ENCODE measurements at places on chromosomes 4 and X.

GRCh38 chrX:113551919-113552318, 711.3 kb upstream of the AMOT start:
- H3K36me3 ChIP-seq: no peaks in the 10 kb centered on the region
- no peaks in the 10 kb centered on the region for H3K27me3 ChIP-seq
- no peak for DNase-seq
- H3K4me1 ChIP-seq: no peaks in the 10 kb centered on the region
- H3K4me3 ChIP-seq: no peak overlapping the region

DNA sequence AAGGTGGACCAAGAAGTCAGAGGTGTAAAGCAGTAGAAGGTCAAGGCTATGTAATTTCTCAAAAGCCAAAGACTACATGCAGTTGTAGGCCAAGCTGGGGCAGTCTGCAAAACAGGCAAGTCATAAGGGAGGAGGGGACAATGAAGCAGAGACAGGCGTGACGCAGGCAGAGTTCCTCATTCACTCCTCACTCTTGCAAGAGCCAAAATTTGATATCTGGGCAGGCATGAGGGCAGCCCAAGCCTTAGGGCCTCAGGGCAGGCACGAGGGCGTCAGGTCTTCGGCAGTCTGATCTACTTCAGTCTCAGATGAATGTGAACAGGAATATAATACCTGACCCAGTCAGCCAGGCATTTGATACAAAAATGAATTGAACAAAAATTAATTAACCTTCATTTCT, 86.4 kb upstream of the AGA start:
- no peaks in the 10 kb centered on the region for H3K36me3 ChIP-seq
- H3K27ac ChIP-seq: no peak overlapping the region
- no peaks in the 10 kb centered on the region for H3K4me1 ChIP-seq
- no peak for DNase-seq
- H3K27me3 ChIP-seq: no peaks in the 10 kb centered on the region

DNA sequence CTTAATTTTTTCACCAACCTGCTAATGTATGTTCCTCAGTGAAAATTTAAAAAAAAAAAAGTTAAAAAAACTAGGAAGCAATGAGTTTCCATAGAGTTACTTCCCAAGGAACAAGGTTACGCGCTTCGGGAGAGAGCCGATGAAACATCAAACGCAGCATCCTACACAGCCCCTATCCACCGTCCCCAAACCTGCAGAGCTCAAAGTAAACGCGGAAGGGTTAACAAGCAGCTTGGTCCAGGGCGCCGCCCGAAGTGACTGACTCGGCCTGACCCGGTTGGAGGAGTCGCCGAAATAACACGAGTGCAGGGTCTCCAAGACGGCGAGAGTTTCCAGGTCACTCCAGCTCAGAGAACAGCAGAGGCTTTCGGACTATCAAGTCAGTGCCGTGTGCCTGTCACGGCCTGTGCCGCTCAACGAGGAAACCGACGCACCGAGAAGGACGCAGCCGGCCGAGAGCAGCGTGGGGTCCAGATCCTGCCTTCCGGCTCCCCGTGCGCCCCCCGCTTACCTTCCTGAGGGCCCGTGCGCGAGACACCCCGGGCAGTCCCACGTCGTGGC, 512 bp downstream of the NOP14 start:
- H3K4me1 ChIP-seq: peaks cover 22% of the 10 kb centered on the region
- peak overlapping the region; percentile 98 for H3K4me3 ChIP-seq
- H3K27ac ChIP-seq: peak overlapping the region; percentile 84

- no peak overlapping the region for H3K27ac ChIP-seq
- no peaks in the 10 kb centered on the region for H3K4me1 ChIP-seq
- no peaks in the 10 kb centered on the region for H3K27me3 ChIP-seq
- no peak for DNase-seq
These were observed 110.9 kb downstream of the HDAC8 start for GRCh38 chrX:72461766-72462165.

DNA sequence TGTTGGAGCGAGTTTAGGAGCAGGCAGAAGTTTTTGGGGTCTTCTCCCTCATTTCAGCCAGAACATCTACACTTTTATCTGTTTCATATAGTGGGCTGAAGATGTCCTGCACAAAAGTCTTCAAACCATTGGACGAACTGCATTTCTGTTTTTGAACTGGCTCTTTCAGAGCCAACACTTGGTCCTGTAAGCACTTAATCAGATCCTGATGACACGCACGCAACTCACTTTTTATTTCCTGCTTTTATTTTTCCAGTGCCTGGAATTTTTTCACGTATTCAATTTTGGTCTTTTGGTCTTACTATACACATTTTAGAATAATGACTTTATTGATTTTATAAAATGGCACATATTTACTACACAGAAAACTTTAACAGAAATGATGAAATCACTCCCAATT, 40.2 kb upstream of the NKX3-2 start:
- H3K4me3 ChIP-seq: no peak overlapping the region
- H3K36me3 ChIP-seq: peaks cover 47% of the 10 kb centered on the region
- no peaks in the 10 kb centered on the region for H3K27me3 ChIP-seq
- no peaks in the 10 kb centered on the region for H3K4me1 ChIP-seq

DNA sequence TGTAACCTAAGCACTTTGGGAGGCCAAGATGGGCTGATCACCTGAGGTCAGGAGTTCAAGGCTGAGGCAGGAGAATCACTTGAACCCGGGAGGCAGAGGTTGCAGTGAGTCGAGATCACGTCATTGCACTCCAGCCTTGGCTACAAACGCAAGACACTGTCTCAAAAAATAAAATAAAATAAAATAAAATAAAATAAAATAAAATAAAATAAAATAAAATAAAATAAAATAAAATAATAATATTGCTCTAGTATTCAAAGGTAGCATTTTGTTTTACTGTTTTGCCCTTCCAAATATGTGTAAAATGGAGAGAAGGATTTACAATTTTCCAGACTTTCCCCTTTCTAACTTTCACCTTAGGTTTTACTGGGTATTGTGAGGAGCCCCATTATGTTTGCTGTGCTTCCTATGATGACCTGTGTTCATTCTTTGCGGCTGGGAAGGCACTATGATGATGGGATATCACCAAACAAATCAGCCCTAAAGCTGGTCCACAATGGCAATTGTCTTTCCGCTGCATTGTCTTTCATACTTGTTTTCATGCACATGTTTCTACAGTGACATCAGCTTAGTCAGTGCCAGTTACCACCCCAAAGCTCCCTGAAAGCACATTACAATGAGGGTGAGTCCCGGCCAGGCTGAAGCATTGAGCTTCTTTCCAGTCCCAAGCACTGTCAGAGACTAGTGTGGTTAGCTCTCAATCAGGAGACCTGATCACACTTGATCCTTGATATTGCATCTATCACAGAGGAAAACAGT, 50.8 kb downstream of the DTHD1 start:
- no peaks in the 10 kb centered on the region for H3K27me3 ChIP-seq
- no peak overlapping the region for H3K4me3 ChIP-seq
- H3K36me3 ChIP-seq: no peaks in the 10 kb centered on the region
- no peaks in the 10 kb centered on the region for H3K4me1 ChIP-seq
- no peak overlapping the region for H3K27ac ChIP-seq

DNA sequence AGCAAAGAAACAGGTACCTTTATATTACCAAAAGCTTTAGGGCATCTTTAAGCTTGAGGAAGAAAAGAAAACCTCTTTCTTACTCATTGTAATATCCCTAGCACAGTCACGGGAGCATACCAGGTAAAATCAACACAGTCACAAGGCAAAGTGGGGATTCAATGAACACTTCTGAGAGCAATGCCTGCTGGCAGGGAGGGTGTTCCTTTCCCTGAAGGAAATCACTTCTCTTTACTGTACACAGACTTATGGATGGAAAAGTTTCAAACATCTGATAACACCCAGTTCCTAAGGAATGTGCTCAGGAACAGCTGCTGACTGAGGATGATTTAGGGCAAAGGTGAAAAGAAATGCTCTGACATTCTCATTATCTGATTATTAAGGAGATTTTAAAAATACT, 94.8 kb downstream of the MAML3 start:
- no peak overlapping the region for H3K27ac ChIP-seq
- H3K36me3 ChIP-seq: no peaks in the 10 kb centered on the region
- DNase-seq: no peak
- H3K4me3 ChIP-seq: no peak overlapping the region

- H3K4me1 ChIP-seq: no peaks in the 10 kb centered on the region
- no peak overlapping the region for H3K4me3 ChIP-seq
- H3K36me3 ChIP-seq: no peaks in the 10 kb centered on the region
- no peak overlapping the region for H3K27ac ChIP-seq
- no peaks in the 10 kb centered on the region for H3K27me3 ChIP-seq
These were observed 1639.2 kb upstream of the PABPC4L start for GRCh38 chr4:135840781-135841180.

DNA sequence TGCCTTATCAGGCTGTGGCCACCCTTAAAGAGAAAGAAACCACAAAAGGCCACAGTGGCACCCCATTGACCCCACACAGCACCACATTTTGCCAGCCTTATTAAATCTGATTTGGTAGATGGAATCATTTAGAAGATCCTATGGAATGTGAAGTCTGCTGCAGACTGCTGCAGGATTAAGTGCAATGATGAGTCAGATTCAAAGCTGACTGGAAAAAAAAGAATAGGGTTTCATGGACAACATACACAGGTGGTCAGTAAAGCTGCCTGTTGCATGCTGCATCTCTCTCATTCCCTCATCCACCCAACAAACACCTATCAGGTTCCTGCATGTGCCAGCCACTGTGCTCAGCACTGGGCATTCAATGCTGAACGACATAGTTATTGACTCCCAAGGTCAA, 56.6 kb downstream of the CHST7 start:
- DNase-seq: no peak
- H3K4me3 ChIP-seq: no peak overlapping the region
- no peak overlapping the region for H3K27ac ChIP-seq
- H3K36me3 ChIP-seq: no peaks in the 10 kb centered on the region
- no peaks in the 10 kb centered on the region for H3K4me1 ChIP-seq

DNA sequence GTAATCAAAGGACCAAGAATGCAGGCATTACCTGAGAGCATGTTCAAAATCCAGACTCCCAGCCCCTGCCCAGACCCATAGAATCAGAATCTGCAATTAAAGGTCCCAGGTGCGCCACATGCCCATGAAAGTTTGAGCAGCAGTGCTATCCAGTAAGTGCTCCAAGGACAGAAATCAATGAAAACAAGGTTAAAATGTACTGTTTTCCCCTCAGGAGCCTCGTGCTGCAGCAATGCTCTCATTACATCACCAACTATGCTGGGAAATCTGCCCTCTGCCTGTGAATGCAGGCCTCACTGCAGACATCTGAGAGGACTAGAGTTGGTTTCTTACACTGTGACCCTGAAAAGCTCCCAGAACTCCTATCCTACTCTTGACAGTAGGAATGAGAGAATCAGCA, 21.1 kb downstream of the ANXA5 start:
- H3K27me3 ChIP-seq: no peaks in the 10 kb centered on the region
- H3K36me3 ChIP-seq: peaks cover 14% of the 10 kb centered on the region
- H3K27ac ChIP-seq: no peak overlapping the region
- no peak for DNase-seq
- no peak overlapping the region for H3K4me3 ChIP-seq
- H3K4me1 ChIP-seq: no peaks in the 10 kb centered on the region

- no peak overlapping the region for H3K4me3 ChIP-seq
- H3K4me1 ChIP-seq: no peaks in the 10 kb centered on the region
- H3K27me3 ChIP-seq: no peaks in the 10 kb centered on the region
- H3K36me3 ChIP-seq: peaks cover 12% of the 10 kb centered on the region
- no peak for DNase-seq
- H3K27ac ChIP-seq: no peak overlapping the region
These were observed 170.8 kb upstream of the NUDT6 start for GRCh38 chr4:123093236-123093635.

DNA sequence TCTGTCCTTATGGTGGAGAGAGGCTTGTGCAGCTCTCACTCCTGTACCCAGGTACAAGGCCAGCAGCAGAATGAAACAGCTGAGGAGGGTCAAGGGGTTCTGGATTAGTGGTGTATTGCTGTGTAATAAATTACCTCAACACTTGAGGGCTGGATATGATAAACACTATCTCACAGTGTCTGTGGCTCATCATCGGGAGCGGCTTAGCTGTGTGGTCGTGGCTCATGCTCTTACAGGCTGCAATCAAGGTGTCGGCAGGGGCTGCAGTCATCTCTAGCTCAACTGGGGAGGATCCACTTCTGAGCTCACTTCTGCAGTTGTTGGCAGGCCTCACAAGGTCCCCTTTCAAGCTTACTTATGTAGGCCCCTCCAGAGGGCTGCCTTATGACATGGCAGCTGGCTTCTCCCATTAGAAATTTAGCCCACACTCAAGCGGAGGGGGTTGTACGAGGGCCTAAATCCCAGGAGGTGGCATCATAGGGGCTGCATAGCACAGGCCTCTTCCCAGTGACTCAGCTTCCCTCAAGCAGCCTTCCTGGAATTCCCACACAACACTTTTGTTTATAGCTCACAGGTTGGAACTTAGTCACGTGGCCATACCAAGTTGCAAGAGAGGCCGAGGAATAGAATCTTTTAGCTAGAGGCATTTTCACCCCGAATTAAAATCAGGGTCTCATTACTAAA, 148.2 kb upstream of the RPS6KA3 start:
- no peak overlapping the region for H3K4me3 ChIP-seq
- no peak for DNase-seq
- H3K27ac ChIP-seq: no peak overlapping the region
- H3K36me3 ChIP-seq: no peaks in the 10 kb centered on the region

- peak overlapping the region; percentile 56 for H3K4me3 ChIP-seq
- no peaks in the 10 kb centered on the region for H3K27me3 ChIP-seq
- no peaks in the 10 kb centered on the region for H3K36me3 ChIP-seq
These were observed 741 bp downstream of the FAM47E start for GRCh38 chr4:76252271-76252653.

GRCh38 chr4:139208404-139208945, 31.5 kb upstream of the ELF2 start:
- DNase-seq: peak; percentile 71
- no peaks in the 10 kb centered on the region for H3K27me3 ChIP-seq
- H3K4me3 ChIP-seq: no peak overlapping the region
- no peak overlapping the region for H3K27ac ChIP-seq
- no peaks in the 10 kb centered on the region for H3K4me1 ChIP-seq

DNA sequence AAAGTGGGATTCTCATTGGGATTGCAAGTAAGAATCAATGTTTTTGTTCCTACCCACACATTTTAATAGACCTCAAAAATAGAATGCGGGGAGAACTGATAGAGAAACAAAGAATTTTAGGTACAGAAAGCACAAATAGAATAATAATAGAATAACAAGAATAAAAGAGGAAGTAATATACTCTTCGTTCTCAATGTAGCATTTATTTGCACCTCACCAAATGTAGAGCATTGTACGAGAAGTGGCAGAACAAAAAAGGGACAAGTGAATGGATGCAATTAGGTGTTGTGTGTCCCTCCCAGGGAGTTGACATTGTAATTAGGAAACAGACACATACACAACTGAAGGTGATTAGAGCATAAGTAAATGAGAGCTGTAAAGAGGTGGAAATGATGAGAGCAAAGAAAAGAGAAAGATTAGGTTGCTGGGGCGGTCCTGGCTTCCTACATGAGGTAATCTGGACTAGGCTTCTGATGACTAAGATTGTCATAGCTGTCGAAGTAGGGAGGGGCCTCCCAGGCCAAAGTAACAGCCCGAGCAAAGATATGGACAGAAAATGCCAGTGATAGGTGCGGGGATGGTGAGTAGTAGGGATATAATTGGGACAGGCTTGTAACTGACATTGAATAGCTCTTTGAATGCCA, 10.4 kb downstream of the RAB9A start:
- H3K27me3 ChIP-seq: no peaks in the 10 kb centered on the region
- no peak overlapping the region for H3K27ac ChIP-seq
- H3K4me3 ChIP-seq: no peak overlapping the region
- H3K36me3 ChIP-seq: no peaks in the 10 kb centered on the region
